Effector CD4-positive, alpha-beta T cell (primary cell): ENCODE measurements at places on chromosomes 5 and 9.
A peak's percentile ranks its signal among the peaks of the same experiment; 100 is the strongest.

DNA sequence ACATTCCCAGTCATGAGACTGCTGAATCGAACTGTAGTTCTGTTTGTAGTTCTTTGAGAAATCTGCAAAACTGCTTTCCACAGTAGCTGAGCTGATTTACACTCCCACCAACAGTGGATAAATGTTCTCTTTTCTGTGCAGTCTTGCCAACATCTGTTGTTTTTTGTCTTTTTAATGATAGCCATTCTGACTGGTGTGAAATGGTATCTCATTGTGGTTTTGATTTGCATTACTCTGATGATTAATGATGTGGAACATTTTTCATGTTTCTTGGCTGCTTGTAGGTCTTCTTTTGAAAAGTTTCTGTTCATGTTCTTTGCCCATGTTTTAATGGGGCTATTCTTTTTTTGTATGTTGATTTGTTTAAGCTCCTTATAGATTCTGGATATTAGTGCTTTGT, 187.3 kb upstream of the TLE4 start:
- DNase-seq = no peak

DNA sequence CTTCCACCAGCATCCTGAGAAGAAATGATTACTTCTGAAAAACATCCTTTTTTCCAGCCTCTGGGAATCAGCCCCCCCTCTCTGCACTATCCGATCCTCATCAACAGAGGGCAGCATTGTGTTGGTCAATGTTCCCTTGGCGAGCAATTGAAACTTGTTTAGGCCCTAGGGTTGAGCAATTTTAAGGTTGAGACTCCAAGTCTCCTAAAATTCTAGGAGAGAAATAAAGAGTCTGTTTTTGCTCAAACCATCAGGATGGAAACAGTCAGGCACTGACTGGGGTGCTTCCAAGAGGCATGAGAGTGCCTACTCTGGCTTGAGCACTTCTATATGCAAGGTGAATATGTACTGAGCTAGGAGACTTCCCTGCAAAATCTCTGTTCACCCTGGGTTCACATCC, 12.4 kb upstream of the CYFIP2 start:
- DNase-seq = no peak

- no peak for DNase-seq
Observed at GRCh38 chr9:101737165-101737704, 1.2 kb downstream of the GRIN3A start.

DNA sequence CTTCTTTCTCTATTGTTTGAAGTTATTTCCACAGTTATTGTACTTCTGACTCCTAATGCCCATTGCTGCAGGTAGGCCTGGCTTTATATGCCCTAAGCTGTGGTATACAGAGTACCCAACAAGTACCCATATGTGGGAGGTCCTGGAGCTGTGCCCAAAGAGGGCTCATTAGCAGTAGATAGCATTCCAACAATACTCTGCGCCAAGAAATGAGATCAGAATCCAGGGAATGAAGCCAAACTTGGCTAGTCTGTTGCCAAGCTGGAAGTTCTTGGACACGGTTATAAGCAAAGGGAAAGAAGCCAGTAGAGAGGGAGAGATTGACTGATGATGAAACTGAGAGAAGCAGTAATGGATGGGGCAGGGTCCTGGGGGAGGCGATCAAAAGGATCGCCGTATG, 29.7 kb upstream of the FAM169A start:
- DNase-seq = no peak

- DNase-seq = no peak
Observed at GRCh38 chr5:16391858-16392649, 73.5 kb downstream of the ZNF622 start.

GRCh38 chr9:19404283-19405075, 4.3 kb upstream of the ACER2 start:
- DNase-seq = no peak

GRCh38 chr5:154565123-154565522, 87.1 kb upstream of the HAND1 start:
- no peak for DNase-seq

GRCh38 chr9:120441426-120442307, 138.3 kb downstream of the CDK5RAP2 start:
- no peak for DNase-seq

DNA sequence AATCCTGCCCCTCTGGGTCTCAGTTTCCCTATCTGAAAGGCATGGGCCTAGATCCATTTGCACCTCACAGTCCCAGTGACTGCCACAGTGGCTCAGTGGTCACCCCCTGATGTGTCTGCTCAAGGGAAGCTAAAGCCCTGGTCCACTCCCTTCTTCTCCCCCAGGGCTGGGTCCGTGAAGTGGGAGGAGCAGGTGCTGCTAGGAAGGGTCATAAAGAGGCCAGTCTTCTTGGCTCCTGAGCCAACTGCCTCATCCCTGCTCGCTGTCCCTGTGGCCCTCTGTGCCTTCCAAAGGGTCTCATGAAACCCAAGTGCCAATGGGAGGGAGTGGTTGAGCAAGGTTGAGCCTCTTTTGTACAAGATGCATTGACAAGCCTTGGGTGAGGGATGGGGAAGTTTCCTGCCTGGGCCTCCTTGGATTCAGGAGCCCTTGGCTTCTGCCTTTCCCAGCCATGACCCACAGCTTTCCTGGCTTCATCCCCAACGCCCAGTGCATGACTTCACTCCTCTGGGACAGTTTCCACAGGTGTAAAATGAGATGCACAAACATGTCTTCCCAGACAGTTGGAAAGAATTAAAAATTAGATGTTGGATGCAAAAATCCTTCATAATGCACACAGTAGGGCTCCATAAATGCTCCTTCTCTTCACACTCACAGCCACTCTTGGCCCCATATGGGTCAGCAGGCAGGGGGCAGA, 1.6 kb upstream of the SLC6A7 start:
- no peak for DNase-seq

DNA sequence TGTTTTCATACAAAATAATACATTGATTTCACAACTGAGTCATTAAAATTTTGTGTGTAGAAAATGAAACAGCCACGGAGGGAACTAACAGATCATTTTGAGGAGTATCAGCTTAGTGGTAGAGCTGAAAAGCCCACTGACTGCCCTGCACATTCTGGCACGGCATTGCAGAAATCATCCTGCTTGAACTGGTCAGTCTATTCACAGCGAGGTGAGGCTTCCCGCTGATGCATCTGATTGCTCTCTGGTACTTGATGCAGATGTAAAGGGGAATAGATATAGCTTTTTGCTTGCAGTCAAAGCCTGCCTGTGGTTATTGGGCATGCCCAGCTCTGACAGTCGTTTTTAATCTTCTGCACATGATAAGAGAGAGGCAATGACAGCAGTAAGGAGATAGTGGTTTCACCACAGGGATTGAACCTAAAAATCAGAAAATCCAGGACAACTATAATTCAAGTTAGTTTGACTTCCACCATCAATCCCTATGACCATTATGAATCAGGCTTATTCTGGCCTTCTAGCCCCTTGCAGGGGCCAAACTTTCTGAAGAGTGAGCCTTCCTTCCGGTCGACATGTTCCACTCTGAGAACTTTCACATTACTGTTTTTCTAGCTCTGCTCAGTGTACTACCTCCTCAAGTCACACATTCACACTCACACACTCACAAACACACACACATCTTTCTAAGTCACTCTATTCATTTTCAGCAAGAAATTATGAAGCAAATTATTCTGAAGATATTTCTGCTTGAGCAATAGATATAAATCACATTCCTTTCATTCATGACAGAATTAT, 782.8 kb upstream of the NUDT12 start:
- DNase-seq = no peak

GRCh38 chr9:14270358-14271092, 43.4 kb downstream of the NFIB start:
- DNase-seq = no peak

DNA sequence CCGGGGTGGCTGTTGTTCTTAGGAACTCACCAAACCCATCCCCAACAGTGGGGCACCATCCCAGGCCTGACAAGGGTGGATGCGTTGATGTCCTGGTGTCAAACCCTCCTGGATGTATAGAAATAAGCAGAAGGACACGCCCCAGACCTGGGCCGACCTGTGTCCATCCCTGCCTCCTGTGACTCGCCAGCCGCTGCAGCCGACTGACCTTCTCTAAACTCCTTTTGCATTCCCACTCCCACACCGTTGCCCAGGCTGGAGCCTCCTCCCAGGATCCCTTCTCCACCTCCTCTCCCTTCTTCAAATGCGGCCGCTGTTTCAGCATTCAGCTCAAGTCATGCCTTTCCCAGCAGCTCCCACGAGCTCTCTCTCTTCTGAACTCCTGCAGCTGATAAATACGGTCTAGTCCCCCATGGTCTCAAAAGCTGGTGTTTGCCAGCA, 213.2 kb upstream of the IER5L start:
- no peak for DNase-seq

DNA sequence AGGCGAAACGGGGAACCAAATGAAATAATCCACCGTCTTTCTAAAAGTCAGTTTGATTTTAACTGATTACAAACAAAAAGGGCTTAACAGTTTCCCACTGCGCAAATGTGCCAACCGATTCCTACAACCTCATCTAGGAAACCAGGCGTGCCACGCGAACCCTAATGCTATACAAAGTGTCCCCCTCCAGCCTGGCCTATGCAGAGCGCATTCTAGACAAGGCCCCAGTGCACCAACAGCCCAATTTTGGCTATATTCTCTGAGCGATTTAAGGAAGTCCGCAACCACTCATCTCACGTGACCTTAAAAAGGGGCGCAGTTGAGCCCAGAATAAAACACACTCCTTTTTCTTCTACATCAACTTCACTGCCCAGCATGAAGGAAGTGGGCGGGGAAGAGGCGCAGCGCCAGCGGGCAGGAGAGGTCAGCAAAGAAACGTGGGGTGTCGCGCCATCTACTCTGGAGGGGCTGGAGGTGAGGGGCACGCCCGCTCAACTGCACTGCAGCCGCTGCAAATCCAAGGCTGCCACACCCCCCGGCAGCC, 779 bp downstream of the FAM13B start:
- DNase-seq = peak; percentile 40

GRCh38 chr5:124634741-124635323, 111.6 kb downstream of the ZNF608 start:
- no peak for DNase-seq

DNA sequence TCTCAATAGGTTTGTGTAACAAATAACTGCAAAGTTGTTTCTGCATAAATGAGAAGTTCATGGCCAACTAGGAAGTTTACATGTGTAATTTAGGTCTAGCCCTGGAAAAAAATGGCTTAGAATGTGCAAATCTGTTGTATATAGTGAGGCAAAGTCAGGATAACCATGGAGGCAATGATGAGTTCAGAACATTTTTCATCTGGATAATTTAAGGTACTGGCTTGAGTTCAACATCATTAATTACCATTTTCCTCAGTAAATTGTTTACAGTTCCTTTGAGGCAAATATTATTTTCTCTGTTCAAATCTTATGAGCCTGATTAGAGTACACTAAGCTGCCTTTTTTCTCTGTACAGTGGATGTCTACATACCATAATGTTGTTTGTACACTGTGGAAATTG, 1259.0 kb upstream of the NUDT12 start:
- DNase-seq = no peak

- DNase-seq = no peak
Observed at GRCh38 chr5:112973036-112973435, 3.6 kb upstream of the DCP2 start.

DNA sequence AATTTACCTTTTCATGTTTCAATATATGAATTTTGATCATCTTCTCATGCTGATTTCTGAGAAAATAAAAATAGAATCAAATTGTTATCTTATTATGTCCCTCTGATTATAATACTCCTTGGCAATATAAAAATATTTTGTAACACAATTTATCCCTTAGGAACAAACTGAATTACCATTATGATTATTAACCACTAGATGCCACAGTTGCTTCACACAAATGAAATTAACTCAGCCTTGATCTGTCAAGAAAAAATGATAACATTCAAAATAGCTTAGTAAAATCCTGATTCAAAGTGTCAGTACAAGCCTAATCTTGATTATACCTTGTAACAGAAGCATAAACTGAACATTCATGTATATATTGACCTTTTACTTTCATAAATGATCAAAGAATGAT, 4.8 kb upstream of the CHSY3 start:
- no peak for DNase-seq

DNA sequence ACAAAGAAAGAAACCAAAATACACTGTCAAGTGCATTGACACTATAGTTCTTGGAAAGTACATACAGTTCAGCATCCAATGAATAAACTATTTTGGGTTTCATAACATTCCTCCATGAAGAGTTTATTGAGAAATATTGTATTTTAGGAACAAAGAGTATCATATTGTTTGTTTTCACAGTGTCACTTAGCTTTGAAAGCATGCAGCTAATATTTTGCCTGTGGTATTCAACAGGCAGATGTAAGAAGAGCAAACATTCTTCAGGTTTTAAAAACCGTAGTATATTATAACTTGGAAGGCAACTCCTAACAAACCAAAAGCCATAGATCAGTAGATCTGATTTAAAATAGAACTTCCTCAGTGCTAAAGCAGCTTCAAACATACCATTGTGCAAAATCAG, 4.5 kb downstream of the PRELID2 start:
- DNase-seq = no peak

DNA sequence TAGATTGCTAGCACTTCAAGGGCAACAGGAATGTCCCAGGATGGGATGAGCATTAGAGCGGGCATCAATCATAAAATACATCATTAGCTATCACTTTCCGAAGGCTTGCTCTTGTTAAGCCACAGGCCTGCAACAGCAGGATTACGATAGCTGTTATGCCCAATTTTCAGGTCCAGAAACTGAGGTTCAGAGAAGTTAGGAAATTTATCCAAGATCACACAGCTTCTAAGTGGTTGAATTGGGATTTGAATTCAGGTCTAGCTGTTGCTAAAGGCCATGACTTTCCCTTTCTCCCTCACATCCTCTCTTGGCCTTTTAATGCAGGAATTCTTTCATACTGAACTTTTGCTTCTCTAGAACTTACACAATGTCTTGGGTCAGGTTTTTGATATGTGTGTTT, 119.4 kb upstream of the ERCC6L2 start:
- DNase-seq = no peak

- DNase-seq = no peak
Observed at GRCh38 chr5:168364750-168365550, 73.5 kb downstream of the WWC1 start.

DNA sequence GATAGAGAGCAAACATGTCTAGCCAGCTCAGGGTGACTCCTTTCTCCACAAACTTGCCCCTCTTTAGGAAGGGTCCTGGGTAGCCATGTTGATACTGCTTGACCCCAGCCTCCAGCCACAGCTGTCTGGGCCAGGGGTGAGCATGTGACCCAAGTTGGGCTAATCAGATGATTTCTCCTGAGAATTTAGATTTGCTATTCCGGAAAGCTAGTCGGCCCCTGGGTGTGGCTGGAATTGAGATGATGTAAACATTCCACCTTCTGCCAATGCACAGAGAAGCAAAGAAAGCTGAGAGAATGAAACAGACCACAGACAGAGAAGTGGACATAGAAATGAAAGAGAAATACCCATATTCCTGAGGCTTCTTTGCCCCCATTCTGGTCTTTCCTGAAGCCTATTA, 17.8 kb upstream of the B4GALT1 start:
- DNase-seq = no peak

GRCh38 chr9:34457266-34458012, 931 bp downstream of the FAM219A start:
- DNase-seq = peak; percentile 6

DNA sequence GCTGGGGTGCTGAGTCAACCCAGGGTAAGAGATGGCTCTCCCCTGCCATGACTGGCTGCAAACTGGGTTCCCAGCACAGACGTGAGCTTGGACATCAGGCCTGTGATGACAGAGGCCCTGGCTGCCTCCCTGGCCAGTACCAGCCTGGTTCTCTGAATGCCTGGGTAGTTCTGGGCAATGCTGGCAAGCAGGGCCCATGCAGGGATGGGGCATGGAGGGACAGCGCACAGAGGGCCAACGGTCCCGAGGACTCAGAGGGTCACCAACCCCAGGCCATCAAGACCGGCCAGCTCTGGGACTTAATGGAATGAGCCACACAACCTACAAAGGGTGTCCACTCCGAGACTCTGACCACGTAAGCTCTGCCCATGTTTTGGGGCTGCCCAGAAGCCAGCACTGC, 241.4 kb downstream of the FSTL4 start:
- DNase-seq = no peak
